ENCODE measurements at places on chromosomes 11 and 22. TPM values are rescaled to one million over a fixed set of nuclear protein-coding genes. Genes with fewer than 3 reads are reported as not detected.

GRCh38 chr11:119483341-119483880 is 60.4 kb upstream of the THY1 start:
- no peak for DNase-seq

- DNase-seq, result peak; percentile 82
These were observed 44.4 kb upstream of the CLDN5 start for GRCh38 chr22:19568337-19569275.

DNA sequence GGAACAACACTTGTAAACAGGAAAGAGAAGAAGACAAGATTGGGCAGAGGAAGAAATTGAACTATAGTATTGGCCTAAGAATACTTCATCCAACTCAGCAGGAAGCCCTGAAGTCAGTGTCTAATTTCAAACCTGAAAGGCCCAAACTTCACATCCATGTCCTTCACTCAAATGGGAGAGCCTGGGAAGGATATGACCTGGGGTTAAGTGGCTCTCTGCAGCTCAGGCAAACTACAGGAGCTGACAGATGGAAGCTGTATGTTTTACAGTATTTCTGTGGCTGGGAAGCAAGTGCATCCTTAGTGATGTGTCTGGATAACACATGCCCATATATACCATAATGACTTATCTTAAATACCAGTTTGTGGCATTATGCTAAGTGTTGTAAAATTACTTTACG is 196.2 kb downstream of the SOX6 start:
- DNase-seq, result no peak

DNA sequence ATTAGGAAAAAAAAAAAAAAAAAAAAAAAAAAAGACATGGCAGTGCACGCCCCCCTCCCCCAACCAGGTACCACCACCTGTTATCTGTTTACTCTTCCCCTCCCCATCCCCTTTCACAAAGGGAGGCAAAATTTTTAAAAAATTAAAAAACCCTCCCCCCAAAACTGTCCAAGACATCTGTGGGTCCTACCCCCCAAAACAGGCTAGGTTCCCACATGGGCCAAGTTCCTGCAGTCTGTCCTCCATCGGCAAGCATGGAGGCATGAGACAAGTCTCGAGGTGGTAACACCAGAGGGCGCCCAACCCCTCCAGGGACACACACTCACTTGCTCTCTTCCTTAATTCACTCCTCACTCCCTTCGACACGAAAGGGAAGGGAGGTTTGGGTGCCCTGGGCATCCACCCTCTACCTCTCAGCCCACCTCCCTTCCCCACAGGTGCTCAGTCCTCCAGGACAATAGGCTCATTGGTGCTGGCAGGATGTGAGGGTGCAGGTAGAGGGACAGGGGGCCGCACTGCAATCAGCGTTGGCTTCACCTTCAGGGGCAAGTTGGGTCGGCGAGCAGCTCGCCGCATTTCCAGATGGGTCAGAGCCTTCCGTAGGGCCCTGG is 2.2 kb upstream of the TUT1 start:
- DNase-seq, result peak; percentile 73

DNA sequence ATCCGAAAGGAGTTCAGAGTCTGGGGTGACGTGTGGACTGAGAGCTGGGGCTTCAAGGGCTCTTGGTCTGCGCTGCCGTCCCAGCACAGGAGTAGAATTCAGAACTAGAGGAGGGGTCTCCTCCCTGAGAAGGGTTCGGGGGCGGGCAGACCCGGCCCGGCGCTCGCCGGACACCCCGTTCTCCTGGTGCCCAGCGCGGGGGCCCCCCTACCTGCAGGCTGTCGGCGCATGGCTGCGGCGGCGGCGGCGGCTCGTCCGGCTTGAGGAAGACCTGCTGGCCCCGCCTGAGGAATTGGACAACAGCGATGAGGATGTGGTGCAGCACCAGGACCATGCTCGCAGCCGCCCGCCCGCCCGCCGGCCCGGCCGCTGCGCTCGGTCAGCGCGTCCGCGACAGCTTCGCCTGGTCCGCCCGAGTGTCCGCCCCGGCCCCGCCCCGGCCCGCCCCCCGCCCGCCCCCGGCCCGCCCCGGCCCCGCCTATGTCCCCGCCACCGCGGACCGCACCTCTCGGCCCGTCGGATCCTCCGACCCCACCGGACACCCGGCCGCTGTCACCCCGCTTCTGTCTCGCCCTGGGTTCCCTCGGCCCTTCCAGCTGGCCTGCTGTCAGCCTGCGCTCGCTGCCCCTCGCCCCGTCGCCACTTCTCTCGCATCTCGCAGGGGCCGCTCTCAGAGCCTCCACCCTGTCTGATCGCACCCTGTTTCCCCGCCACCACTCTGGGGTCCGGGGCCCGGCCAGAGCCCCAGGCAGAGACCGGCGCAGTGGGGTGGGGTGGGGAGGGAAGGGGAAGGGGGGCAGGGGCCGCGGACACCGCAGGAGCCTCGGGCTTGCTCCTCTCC is 32.0 kb downstream of the PDE2A start:
- peak; percentile 25 for DNase-seq

- DNase-seq, result no peak
These were observed 69.1 kb upstream of the NTM start for GRCh38 chr11:131301306-131301705.

GRCh38 chr11:7673724-7674434 is 579 bp upstream of the CYB5R2 start:
- DNase-seq, result no peak

GRCh38 chr11:6360183-6360582 is 30.1 kb upstream of the SMPD1 start:
- DNase-seq, result no peak

GRCh38 chr11:118889797-118890196 is 6.1 kb downstream of the CXCR5 start:
- peak; percentile 86 for DNase-seq

GRCh38 chr22:42173183-42173926 is 42.7 kb upstream of the CYP2D6 start:
- DNase-seq, result no peak

DNA sequence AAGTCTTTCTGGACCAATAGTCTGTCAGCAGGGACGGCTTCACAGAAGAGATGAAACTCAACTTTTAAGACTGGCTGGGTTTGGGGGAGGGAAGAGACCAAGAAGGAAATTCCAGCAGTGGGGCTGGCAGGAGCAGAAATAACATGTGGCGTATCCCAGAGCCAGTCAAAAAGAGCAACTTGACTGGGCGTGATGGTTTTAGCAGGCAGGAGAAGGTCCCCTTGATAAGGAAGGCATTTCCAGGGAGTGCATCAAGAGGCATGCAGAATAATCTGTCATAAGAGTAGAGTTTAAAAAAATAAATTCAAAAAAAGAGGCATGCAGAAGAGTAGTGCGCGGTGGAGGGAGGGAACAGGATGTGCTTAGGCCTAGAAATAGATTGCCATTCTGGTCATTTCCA is 52.5 kb downstream of the C22orf31 start:
- no peak for DNase-seq

- DNase-seq, result peak; percentile 93
These were observed 71.8 kb downstream of the CTTN start for GRCh38 chr11:70470127-70470526.

The SCO2 gene
- total RNA-seq, result 1.2 TPM

The GGT5 gene
- total RNA-seq, result not detected

The THYN1 gene
- total RNA-seq, result 32.7 TPM

The LRRC4C gene
- total RNA-seq, result not detected

The PGM2L1 gene
- total RNA-seq, result 0.39 TPM
